Activated naive CD8-positive, alpha-beta T cell treated with anti-CD3 and anti-CD28 coated beads, Interleukin-2, amount 10 ng/mL, durations not matched to agents 7 days and 5 days (primary cell): ENCODE measurements at places on chromosomes 1 and 21. TPM values are rescaled to one million over a fixed set of nuclear protein-coding genes. Genes with fewer than 3 reads are reported as not detected.

Gene S100B
- total RNA-seq, result 15.8 TPM

DNA sequence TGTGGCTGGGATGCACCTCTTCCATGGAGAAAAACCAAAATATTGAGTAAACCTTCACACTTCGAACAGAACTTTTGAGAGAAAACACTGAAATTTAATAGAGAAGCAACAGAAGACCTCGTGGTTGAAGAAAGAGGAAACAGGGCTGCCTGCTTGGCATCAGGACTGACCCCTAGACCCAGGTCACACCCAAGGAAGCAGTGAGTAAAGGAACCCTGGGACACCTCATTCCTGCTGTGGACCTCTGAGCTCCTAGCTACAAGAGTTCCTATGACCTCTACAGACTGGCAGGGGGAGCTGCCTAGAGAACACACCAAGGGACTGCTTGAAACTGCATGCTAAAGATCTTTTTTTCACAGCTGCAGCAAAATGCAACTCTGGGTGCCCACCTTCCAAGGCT lies 67.8 kb downstream of the FASLG start:
- H3K4me3 ChIP-seq, result no peak overlapping the region
- no peak for DNase-seq
- peak overlapping the region; percentile 13 for H3K27ac ChIP-seq
- H3K27me3 ChIP-seq, result peaks cover 4% of the 10 kb centered on the region
- H3K4me1 ChIP-seq, result peaks cover 29% of the 10 kb centered on the region
- peaks cover 18% of the 10 kb centered on the region for H3K36me3 ChIP-seq

GRCh38 chr1:218983848-218984247 lies 189.8 kb upstream of the LYPLAL1 start:
- no peak for DNase-seq
- H3K4me1 ChIP-seq, result no peaks in the 10 kb centered on the region
- H3K27ac ChIP-seq, result no peak overlapping the region
- H3K36me3 ChIP-seq, result no peaks in the 10 kb centered on the region
- no peaks in the 10 kb centered on the region for H3K27me3 ChIP-seq

DNA sequence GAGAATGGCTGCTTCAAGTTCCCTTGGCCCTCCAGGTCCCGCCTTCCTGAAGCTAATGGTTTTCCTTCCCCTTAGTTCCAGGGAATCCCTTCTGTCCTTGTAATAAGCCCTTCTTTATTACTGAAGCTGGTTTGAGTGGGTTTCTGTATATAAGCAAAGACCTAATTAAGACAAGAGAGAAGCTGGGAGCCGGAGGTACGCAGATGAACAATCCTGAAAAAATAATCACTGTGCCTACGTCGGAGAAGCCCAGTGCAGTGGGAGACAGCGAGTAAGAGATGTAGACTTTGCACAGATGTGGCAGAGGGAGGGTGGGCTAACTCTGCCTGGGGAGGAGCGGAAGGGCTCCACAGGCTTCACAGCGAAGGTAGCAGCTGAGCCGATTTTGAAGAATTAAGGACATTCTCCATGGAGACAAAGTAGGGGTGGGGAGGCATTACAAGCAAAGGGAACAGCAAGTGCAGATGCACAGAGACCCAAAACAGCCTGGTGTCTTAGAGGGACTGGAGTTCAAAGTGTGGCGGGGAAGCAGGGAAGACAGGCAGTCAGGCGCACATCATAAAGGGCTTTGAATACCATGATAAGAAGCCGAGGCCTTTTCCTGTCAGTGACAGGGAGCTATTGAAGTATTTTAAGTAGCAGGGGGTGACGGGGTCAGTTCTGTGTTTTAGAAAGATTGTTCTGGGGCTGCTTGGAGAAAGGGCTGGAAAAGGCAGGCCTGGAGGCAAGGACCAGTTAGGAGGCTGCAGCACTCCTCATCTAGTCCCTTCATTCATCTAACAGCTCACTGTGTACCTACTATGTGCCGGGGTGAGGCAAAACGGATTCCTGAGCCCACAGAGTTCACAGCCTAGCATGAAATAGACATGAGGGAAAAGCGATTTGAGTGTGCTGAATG lies 6.5 kb downstream of the RIMS3 start:
- H3K36me3 ChIP-seq, result no peaks in the 10 kb centered on the region
- peaks cover 13% of the 10 kb centered on the region for H3K4me1 ChIP-seq
- H3K27ac ChIP-seq, result no peak overlapping the region
- peaks cover 5% of the 10 kb centered on the region for H3K27me3 ChIP-seq
- H3K4me3 ChIP-seq, result no peak overlapping the region

GRCh38 chr1:39859859-39860812 lies 23.2 kb downstream of the TRIT1 start:
- H3K27me3 ChIP-seq, result no peaks in the 10 kb centered on the region
- DNase-seq, result no peak
- no peak overlapping the region for H3K27ac ChIP-seq
- no peak overlapping the region for H3K4me3 ChIP-seq
